ENCODE measurements at places on chromosomes 6 and 20.

GRCh38 chr6:32908897-32909296, 31.9 kb downstream of the HLA-DMB start:
- DNase-seq: no peak

- DNase-seq: no peak
Measured at GRCh38 chr6:127924440-127924839, 23.6 kb upstream of the THEMIS start.

- no peak for DNase-seq
Measured at GRCh38 chr20:24950128-24950835, 1.2 kb downstream of the CST7 start.

GRCh38 chr20:50392138-50392866, 117.9 kb upstream of the PTPN1 start:
- no peak for DNase-seq

GRCh38 chr6:168493976-168494375, 53.0 kb downstream of the SMOC2 start:
- no peak for DNase-seq

DNA sequence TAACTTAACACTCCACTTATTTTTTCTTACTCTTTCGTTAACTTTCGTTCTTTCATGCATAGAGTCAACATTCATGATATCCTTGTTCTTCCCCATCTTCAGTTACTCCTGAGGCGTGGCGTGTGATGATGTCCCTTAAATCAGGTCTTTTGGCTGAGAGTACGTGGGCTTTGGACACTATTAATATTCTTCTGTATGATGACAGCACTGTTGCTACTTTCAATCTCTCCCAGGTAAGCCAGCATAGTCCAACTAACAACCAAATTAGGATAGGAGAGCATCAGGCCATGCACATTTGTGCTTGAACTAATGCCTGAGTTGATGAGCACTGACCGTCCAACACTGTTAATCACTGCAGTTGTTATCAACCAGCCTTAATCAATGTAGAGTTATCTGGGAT, 119.6 kb downstream of the TMEM242 start:
- no peak for DNase-seq

All from NCI-H2227 treated with DMSO at 0.1 percent for 48 hours (cell line).